ENCODE measurements at places on chromosomes 11 and 22.

DNA sequence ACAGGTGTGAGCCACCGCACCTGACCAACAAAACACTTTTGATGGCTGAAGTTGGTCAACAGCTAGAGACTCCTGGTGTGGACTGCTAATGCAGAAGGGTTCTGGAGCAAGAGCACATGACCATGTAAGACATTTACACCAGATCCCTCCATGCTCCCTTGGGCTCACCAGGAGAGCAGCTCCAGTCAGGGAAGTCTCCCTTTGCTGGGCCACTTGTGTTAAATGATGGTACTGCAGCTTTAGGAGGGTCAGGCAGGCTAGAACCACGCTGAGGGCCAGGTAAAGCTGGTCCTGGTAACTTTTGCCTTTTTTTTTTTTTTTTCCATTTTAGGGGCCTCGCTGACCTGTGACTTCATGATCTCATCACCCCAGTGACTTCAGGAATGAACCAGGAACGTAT lies 146.4 kb downstream of the FBXO7 start:
- no peak for DNase-seq

GRCh38 chr11:62542750-62543567 lies 3.6 kb downstream of the AHNAK start:
- DNase-seq = no peak

DNA sequence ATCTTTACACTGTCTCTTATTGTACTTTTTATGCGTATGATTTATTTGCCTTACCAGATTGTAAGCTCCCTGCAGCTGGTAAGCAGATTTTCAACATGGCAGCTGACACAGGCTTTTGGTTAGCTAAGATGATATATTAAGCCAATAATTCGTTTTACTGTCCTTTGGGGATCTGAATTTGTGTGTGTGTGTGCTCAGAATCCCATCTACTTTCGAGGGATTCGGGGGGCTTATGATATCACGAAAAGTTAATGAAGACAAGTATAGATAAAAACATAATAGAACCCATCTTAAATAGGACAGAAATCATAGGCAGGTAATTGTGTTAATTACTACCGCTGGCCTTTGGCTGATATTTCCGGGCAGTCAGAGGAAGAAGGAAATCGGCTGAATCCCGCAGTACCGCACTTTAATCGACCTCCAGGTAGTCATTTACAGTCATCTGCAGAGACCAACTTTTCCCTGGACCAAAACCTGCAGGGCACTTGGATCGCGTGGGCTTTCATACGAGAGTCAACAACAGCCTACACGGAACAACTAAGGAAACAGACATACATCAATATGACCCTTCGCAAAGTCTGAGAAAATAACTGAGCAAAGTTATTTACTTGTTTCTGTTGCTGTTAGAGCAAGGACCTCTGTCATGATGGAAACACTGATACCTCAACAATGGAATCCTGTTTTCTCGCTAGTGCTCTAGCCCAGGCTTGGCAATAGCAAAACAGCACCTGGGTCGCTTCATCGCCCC lies 802 bp downstream of the KBTBD3 start:
- DNase-seq = no peak

DNA sequence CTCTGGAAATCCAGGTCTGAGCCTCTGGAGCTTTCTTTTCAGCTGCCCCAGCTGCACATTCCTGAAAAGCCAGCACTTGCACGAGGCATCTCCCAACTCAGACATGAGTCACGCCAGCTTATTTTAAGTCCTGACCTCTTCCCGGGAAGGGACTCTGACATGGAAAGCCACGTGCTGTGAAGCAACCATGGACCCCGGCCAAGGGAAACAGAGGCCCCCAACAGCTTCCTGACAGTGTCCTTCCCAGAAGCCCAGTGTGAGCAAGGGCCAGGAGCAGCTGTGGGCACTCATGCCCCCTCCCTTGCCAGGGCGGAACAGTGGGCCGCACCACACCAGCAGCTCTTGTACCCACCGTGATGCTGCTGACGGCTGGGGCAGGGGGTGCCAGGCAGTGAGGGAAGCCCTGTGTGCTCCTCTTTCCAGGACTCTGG lies 118.8 kb upstream of the CADM1 start:
- no peak for DNase-seq

DNA sequence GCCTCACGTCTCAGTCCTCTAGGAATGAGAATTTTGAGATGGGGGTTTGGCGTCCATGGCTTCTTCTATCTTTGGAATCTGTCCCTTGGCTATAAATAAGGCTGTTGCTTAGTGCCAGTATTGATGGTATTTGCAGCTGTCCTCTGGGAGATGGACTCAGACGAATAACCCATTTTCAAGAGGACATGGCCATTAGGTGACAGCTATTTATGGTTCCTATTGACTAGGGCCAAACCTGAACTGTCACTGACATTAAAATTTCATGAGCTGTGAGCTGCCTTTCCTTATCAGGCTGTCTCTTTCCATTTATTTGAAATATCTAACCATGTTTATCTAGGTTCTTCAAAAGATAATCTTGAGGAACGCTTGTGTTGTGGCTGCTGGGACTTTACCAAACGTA lies 92.7 kb downstream of the NAV2 start:
- DNase-seq = no peak

- peak; percentile 14 for DNase-seq
These were observed 14.6 kb downstream of the MMP13 start for GRCh38 chr11:102940714-102941588.

- DNase-seq = no peak
These were observed 229.9 kb upstream of the ANO5 start for GRCh38 chr11:21963013-21963412.

DNA sequence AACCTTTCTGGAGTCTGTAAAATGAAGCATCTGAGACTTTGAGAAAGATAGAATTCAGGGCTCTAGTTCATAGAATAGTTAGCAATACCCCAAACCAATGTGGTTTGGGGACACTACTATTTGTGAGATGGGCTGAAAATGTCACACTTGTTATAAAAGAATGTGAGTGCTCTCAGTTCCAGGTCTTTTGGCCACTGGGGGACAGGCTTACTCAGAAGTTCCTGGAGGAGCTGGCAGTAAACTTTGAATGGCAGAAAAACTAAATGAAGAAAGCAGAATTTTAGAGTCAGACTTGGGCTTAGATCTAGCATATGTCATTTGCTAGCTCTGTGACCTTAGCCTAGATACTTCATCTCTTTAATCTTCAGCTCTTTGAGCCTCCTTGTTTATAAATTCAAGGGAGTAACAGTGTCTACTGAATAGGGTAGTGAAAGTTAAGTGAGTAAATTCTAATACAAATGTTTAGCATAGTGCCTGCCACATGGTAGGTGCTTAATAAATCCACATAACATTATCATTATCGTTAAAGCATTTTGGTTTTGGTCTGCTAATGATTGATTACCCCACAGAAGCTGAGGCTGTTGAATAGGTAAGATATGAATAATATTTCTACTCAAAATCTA lies 3.7 kb downstream of the LYVE1 start:
- no peak for DNase-seq

GRCh38 chr11:35485656-35486322 lies 39.6 kb downstream of the PAMR1 start:
- peak; percentile 85 for DNase-seq

GRCh38 chr22:37220543-37220981 lies 8.3 kb upstream of the SSTR3 start:
- DNase-seq = no peak

- DNase-seq = no peak
These were observed 5.9 kb downstream of the VSIG10L2 start for GRCh38 chr11:125951731-125952130.

DNA sequence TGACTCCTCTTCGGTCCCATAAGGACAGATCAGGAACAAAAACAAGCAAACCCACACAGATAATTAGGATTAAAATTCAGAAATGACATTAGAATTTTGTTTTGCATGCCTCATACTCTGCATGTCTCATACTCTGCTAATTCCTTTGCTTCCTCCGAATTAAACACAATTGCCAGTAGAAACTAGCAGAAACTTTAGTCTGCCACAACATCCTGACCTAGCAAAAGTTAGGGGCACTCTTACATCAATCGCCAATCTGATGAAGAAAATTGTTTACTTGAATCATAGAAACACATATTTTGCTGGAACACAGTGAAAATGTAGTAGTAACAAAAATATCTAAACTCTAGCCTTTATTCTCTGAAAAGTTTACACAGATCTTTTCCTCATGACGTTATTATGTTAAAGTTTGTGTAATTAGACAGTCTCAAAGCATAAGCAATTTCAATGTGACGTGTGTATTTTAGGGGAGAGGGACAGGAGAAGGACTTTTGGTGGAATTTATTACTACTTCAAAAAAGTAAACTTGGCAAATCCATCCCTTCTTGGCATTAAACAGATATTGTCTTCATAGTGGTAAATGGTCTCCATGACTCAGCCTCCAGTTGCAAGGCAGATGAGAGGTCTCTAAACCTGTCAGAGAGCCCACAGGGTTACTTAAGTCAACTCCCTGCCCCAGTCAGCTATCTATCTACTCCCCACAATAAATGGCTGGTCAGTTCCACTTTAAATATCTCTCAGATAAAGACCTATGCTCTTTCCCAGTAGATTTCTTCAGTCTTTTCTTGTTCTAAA lies 249.8 kb upstream of the UBASH3B start:
- DNase-seq = no peak

- DNase-seq = no peak
These were observed 12.9 kb upstream of the CAT start for GRCh38 chr11:34425867-34426266.

- DNase-seq = no peak
These were observed 102.4 kb downstream of the ARHGAP42 start for GRCh38 chr11:100789500-100789899.

- no peak for DNase-seq
These were observed 862 bp upstream of the CENATAC start for GRCh38 chr11:118996926-118997626.

DNA sequence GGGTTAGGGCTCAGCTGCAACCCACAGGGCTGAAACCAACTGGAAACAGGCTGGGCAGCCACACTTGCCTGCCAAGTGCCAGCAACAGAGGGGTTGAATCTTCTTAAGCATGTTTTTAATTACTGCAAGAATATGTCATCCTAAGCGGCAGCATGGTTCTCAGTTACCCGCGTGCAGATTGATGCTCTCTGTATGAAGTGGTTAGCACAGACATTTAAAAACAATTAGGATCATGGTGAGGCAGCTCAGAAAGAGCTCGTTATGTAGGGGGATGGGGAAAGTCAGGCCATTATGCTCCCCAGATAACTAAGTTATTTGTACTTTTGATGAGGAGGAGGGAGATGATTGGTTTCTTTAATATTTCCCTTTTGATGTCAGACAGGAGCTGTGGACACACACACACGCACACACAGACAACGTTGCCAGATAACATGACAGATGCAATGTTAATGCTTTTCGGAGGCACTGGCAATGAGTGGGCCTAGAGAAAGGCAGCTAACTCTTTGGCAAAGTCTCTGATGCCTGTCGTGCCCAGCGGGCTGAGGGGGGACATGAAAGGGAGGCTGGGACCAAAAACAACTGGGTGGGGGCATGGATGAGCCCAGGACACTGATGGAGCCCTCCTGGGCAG lies 389.7 kb downstream of the NXPE2 start:
- DNase-seq = no peak

- no peak for DNase-seq
These were observed 118.5 kb upstream of the GRIA4 start for GRCh38 chr11:105491394-105491793.

DNA sequence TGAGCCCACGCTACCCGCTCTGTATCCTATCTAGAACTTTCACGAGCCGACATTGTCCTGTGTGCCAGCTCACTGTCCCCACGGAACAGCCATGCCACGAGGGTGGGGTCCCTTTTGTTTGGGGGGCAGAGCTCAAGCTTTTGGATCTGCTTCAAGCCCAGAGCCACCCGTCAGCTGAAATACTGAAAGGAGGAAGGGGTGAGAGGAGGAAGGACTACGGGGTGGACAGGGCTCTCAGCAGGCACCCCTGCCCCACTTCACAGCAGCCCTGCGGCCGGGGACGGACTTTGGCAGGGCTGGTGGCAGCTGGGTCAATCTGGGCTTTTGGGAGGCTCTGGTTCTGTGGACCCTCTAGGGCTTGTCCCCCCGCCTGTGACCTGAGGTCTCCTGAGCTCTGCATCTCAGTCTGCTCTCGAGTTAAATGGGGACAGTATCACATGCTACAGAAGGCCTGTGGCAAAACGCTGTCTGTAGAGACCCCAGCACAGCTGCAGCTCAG lies 30.0 kb upstream of the MUC5AC start:
- DNase-seq = no peak

GRCh38 chr11:3840870-3841425 lies at the start of gene RHOG:
Gene RHOG, minus strand, starts transcription at chr11:3840959. Its CDS starts 12,821 bp downstream, at chr11:3828138.
- DNase-seq = peak; percentile 59

- DNase-seq = no peak
These were observed 2.8 kb upstream of the TTC12 start for GRCh38 chr11:113311536-113311935.

DNA sequence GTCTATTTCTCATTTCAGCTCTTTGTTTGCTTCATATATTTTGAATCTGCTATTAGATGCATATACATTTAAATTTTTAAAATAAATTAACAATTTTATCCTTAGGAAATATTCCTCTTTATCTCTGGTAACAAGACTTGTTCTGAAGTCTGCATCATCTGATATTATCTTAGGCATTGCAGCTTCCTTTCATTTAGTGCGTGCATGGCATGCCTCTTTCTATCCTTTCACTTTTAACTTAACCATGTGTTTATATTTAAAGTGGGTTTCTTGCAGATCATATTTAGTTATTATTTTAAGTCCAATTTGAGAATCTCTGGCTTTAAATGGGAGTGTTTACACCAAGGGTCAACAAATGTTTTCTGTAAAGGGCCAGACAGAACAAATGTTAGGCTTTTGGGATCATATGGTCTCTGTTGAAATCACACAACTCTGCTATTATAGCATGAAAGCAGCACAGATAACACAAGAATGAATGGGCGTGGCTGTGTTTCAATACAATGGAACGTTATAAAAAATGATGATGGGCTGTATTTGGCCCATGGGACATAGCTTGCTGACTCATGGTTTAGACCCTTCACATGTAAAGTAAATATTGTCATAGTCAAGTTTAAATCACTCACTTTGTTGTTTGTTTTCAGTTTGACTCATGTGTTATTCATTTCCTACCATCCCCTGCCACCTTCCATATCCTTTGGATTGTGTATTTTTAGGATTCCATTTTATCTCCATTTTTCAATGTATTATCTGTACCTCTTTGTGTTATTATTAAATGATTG lies 83.9 kb upstream of the SNX19 start:
- no peak for DNase-seq

- DNase-seq = no peak
These were observed 563.0 kb downstream of the MIAT start for GRCh38 chr22:27220339-27220738.

DNA sequence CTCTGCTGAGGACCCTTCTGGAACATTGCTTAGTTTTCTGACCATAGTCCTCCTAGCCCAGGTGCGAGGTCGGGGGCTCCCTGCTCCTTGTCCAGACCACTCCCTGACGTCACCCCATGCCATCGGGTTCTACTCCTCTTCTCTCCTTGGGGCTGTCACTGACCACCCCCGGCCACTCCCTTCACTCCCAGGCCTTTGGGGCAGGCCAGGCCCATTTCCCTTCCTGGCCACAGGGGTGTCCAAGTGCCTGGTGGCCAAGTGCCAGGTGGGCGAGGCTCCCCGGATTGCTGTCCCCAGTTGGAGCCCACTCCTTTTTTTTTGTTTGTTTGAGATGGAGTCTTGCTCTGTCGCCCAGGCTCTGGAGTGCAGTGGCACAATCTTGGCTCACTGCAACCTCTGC lies 19.5 kb downstream of the MRGPRD start:
- no peak for DNase-seq
